HAP-1 (cell line): ENCODE measurements at places on chromosomes 5 and 9.

DNA sequence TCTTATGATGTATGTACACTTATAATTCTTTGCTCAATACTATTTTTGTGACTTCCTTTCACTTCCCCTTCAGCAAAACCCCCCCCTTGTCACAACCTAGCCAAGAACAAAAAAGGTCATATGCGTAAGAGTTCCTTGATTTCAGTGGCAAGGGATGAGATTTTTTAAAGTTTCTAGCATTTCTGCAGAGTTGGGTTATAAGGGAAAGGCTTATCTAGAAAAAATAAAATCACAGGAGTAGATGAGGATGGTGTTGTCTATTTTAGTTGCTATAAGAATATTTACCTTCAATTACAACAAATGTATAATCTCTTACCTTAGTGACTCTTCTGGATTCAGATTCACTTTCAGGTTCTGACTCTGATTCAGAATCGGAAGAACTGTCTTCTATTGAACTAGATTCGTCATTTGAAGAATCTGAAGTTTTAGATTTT is 184.6 kb downstream of the AP3B1 start:
- no peak for DNase-seq

GRCh38 chr5:67089200-67089725 is 107.3 kb downstream of the CD180 start:
- DNase-seq = no peak

DNA sequence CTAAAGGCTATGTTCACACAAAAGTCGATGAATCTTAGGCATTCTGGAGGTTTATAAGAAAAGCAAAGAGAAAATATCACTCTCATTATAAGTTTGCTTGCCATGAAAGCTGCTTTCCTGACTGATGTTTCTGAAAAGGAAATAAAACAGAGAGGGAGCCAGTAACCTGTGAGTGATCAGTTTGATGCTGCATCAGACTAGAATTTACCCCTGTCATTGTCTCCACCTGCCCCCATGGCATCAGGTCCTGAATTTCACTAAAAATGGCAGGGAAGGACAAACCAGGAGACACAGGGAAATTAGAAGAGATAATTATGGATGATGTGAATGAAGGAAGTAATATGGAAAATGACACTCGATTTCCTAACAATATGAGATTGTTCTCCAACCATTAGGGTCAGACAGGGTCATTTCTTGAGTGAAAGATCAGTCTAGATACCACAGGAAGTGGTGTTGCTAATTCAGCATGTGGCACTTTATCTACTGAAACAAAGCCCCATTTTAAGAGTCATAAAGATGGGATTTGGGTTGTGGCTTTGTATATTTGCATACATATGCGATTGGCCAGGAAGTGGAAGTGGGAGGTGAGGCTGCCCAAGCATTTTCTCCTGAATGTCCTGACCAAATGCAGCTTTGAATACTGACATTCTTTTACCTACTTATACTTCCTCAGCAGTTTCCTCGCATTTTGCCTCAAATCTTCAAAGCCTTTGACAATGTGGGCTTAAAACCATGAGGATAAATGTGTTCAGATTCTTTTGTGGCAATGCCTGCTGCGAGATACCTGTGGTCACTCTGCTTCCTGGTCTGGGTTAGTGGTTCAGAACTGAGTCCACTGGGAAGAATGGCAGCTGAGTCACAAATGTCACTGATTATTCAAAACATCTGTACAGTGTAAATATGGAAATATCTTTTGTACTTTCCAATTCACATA is 29.7 kb downstream of the MEGF10 start:
- DNase-seq = no peak

DNA sequence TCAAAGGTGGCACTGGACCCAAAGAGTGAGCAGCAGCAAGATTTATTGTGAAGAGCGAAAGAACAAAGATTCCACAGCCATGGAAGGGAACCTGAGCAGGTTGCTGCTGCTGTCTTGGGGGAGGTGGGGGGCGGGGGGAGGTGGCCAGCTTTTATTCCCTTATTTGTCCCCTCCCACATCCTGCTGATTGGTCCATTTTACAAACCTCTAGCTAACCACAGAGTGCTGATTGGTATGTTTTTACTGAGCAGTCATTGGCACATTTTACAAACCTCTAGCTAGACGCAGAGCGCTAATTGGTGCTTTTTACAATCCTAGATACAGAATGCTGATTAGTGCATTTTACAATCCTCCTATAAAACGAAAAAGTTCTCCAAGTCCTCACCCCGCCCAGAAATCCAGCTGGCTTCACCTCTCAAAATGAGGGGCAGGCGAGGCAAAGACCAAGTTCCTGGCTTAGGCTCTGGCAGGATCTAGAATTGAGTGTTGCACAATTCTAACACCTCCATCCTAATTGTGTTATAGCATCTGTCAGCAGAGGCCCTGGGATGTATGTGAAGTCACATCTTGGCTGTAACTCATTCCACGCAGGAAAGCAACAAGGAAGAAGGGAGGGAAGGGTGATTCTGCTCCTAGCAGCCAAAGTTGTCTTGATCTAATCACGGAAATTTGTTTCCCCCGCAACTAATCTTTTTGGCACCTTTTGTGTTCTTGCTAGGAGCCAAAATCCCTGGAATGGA is 34.3 kb downstream of the ROR2 start:
- no peak for DNase-seq

DNA sequence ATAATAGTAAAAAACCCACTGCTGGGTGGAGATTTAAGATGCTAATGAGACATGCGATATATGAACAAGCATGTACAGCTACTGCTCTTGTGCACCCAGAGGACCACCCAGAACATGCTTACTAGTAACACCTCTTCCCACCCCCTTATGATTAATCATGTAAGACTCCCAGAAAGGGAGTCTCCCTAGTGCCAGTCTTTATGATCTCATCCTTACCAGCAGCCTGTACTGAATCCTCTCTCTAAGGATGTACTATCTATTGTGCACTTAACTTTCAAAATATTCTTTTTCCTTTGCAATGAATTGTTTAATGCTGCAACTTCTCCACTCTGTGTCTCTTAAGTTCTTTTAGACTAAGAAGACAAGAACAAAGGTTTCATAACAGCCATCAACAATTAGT is 9.1 kb upstream of the MAT2B start:
- DNase-seq = no peak

GRCh38 chr5:168176251-168176650 is 115.2 kb upstream of the WWC1 start:
- no peak for DNase-seq

DNA sequence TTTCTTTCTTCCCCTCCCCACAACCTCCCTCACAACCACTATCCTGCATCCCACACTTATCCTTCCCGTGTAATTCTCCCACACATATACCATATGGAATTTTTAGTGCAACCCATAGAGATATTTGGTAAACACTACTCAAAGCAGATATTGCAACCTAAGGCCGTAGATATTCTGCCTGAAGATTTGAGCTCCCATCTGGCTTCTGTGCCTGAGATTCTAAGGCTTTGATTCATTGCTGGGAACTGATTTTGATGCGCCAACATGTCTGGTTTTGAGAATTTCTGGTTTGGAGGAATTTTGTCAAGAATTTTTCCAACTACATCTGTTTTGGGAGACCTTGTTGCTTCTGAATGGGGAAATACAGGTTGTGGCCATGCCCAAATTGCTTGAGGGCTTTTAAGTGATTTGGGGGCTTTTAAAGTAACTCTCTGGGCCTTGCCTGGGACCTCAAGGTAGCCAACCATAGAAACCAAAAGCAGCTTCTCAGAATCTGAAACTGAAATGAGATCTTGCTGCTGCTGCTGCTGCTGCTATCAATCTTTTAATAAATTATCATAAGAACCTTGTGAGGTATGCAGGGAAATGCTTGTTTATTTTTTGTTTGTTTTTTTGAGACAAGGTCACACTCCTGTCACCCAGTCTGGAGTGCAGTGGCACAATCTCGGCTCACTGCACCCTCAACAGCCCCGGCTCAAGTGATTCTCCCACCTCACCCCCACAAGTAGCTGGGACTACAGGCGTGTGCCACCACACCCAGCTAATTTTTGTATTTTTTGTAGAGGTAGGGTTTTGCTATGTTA is 36.2 kb downstream of the PLAC8L1 start:
- DNase-seq = no peak

DNA sequence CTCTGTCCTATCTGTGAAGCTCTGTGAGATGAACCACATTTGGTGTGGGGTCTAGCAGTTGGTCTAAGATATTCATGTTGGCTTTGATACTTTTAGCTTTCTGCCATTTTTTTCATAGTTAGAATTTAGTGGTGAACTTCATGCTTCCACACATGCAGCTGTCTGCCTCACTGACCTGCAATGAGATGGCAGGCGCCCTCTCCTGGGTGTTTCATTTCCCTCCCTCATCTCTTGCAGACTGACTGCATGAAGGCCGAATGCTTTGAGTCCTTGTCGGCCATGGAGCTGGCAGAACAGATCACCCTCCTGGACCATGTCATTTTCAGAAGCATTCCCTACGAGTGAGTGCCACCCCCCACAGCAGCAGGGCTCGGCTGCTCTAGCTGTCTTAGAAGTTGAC is 26.1 kb upstream of the CKMT2 start:
- DNase-seq = peak; percentile 34

GRCh38 chr5:111670826-111671492 is 86.0 kb downstream of the NREP start:
- DNase-seq = no peak

DNA sequence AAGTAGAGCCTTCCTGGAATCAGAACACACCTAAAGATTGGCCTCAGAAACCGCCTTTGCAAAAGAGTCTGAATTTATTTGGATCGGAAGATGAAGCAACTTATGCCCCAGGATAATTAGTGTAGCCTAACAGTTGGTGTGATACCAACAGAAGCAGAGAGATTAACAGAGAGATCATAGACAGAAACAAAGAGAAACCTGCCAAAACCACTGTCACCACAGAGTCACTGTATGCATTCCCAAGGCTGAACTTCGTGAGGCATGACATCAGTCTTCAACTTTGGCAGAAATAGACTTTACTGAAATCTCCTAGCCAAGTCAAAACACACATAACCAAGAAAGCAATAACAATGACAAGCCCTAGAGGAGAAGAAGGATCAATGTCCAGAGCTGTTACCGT is 361.8 kb downstream of the ELAVL2 start:
- no peak for DNase-seq

DNA sequence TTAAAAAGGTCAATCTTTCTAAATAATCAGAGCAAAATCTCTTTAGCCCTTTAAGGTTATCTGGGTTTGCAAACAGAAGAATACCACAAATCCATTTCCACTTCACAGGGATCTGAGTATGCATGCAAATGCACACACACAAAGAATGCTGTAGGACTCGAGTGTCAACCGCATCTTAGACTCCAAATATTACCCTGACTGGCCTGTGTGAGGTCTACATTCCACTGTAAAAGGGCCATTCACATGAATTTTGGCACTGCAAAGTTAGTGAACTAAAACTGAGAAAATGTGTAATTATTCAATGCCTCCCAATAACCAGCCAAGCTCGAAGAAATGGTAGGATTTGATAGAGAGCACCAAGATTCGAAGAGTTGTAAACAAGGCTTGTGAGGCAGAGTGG is 199.9 kb downstream of the AGTPBP1 start:
- no peak for DNase-seq

GRCh38 chr5:73093943-73094342 is 26.4 kb upstream of the TMEM171 start:
- DNase-seq = no peak

- DNase-seq = no peak
Observed at GRCh38 chr9:15641291-15641690, 88.4 kb downstream of the CCDC171 start.

- DNase-seq = no peak
Observed at GRCh38 chr9:114071197-114071795, 6.8 kb downstream of the AMBP start.

DNA sequence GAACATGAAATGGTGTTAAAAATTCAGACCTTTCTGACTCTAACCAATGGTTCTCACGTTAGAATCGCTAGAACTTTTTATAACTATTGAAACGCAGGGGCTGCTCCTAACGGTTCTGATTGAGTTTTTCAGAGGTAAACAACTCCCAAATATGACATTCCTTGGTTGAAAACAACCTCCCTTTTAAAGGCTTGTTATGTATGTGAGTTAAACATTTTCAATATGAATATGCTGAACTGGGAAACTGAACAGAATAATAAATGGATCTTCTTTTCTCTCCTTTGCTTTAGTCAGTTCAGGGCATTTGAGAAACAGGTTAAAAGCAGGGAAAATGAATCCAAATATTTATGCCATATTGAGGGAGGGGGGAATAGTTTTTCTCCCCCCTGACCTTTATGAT is 13.2 kb upstream of the DPYSL3 start:
- DNase-seq = no peak
